Activated naive CD4-positive, alpha-beta T cell treated with anti-CD3 and anti-CD28 coated beads, Interleukin-2, amount 10 ng/mL, durations not matched to agents 7 days and 5 days (primary cell): ENCODE measurements at places on chromosomes 3 and 15.
A peak's percentile ranks its signal among the peaks of the same experiment; 100 is the strongest.

DNA sequence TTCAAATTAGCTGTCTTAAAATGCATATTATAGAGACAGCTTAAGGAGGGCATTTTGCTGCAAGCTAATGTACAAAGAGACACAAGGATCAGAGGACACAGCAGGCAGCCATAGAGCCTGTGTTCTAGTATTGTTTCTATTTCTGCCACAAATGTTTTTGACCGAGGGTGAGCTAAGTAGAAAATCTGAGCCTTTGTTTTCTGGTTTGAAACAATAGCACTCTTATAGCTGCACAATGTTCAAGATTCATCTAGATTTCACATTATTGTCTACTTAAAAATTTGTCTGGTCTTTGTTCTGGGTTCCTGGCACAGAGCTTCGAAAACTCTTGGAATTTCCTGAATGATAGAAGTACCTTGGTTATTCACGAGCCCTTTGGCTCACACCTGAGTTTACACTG is 40.0 kb upstream of the TUSC7 start:
- no peak for DNase-seq

- DNase-seq: no peak
These were observed 689.4 kb upstream of the NAALADL2 start for GRCh38 chr3:174169736-174170135.

GRCh38 chr15:26129852-26130251 is 266.7 kb upstream of the ATP10A start:
- DNase-seq: no peak

DNA sequence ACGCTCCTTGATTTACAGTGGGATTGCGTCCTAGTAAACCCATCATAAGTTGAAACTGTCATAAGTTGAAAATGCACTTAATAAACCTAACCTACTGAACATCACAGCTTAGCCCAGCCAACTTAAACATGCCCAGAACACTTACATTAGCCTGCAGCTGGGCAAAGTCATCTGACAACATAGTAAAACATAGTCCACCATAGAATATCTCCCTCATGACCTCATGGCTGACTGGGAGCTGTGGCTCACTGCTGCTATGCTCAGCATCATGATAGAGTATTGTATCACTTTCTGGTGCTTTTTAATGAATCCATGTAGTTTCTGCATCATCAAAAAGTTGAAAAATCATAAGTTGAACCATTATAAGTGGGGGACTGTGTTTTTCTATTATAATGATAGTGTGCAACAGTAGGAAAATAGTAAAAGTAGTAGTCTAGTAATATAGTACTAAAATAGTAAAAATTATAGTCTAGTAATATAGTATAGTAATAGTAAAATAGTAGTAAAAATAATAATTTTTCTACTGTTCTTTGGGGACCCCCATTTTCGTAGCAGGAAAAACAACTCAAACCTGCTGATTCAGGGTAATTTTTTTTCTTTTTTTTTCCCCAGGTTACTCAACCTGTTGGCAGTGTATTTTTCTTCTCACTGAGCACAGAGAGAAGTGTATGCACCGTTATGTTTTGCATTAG is 233.5 kb downstream of the MYRIP start:
- no peak for DNase-seq

GRCh38 chr15:90031231-90031791 is 30.2 kb downstream of the ZNF710 start:
- DNase-seq: peak; percentile 36

- no peak for DNase-seq
These were observed 52.6 kb downstream of the CNTN3 start for GRCh38 chr3:74561881-74562280.

GRCh38 chr3:73508330-73508954 is 116.3 kb downstream of the PDZRN3 start:
- DNase-seq: peak; percentile 24

DNA sequence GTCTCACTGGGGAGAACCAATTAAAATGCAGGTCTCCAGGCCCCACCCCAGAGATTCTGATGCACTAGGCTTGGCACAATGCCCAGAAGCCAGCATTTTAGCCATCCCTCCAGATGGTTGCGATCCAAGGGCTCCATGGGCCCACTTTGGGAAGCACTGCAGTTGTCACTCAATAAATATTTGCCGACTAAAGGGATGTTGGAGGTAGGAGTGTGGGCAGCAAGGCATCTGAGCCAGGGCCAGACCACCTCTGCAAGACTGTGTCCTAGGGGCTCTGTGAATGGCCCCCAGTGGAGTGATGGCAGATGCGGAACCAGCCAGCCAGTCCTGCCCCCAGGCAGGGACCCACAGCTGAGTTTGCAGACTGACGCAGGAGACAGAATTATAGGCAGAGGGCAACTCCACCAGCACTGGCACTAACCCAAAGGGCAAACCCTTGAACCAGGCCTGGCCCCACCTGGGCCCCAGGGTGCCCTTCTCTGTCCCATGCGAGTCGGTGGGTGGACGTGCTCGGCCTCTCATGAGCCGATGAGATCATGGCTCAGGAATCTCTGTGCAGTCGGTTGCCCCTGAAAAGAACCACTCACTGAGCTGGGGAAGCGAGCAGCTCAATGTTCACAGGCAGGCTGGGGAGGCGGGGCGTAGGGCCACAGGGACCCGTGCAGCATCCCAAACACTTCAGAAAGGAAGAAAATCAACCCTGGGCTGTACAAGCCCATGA is 49.7 kb downstream of the SEMA5B start:
- no peak for DNase-seq

- DNase-seq: no peak
These were observed 3.0 kb downstream of the MEIS2 start for GRCh38 chr15:37097144-37097919.

DNA sequence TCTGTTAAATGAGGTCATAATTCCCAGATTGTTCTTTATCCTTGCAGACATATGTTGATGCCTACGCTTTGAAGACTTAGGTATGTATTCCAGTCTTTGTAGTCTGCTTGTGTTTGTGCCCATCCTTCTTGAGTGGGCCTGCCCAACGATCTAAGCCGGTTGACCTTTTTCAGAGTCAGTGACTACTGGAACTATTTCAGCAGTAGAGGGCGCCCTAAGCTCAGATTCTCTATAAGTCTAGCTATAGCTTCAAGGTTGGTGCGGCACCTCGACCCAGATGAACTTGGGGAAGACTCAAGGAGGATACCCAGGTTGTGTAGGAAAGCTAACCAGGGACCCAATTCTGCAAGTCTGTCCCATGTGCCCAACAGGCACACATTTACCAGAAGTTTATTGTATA is 228.8 kb upstream of the PPP2R3A start:
- no peak for DNase-seq

DNA sequence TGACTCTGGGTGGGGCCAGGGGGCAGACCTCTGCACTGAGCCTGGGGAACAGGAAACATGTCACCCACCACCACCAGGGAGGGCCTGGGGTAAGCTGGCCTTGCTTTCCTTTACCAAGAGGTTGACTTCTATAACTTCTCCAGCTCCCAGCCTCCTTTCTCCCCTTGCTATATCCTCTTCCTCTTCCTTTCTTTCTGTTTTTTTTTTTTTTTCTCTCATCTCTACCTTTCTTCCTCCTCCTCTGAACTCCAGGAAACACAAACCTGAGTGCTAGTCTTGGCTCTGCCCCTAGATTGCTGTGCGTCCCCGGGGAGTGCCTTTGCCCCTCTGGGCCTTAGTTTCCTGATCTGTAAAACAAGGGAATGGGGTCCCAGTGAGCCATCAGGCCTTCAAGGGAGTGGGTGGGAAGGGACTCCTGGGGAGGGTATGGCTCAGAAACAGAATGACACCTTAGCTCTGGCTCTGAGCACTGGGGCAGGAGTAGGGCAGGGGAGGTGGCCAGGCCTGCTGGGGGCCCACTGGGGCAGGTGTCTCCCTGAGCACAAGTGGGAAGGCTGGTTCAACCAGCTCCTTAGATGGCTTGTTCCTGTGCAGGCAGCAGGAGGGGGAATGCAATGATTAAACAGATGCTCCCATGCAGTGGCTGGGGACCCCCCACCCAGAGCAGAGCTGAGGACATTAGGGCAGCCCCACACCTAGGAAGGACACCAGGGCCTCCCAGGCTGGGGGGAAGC is 4.3 kb downstream of the SNX33 start:
- DNase-seq: no peak

- peak; percentile 79 for DNase-seq
These were observed 7.4 kb upstream of the PSMD6 start for GRCh38 chr3:64030741-64031140.

- no peak for DNase-seq
These were observed 3.1 kb downstream of the PARP3 start for GRCh38 chr3:51945031-51945840.

GRCh38 chr3:160686955-160687535 is 10.1 kb downstream of the ARL14 start:
- DNase-seq: no peak

- DNase-seq: no peak
These were observed 157.9 kb upstream of the TSPAN3 start for GRCh38 chr15:77228828-77229227.

DNA sequence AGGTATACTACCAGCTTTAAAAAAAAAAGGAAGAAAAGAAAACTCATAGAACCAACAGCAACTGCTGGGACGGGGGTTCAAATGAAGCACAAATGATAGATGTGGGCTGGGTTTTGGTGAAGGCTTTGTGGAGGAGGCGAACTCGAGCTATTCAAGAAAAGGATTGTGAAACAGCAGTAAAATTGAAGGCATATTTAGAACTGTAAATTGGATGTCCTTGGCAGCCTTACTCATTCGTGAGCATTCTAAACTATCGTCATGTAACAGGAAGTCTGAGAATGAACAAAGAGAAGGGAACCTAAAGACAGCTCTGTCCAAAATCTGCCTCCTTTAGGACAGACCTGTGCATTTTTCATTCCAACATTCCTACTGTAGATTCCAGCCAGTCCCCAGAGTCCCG is 97.8 kb downstream of the LARS2 start:
- no peak for DNase-seq

DNA sequence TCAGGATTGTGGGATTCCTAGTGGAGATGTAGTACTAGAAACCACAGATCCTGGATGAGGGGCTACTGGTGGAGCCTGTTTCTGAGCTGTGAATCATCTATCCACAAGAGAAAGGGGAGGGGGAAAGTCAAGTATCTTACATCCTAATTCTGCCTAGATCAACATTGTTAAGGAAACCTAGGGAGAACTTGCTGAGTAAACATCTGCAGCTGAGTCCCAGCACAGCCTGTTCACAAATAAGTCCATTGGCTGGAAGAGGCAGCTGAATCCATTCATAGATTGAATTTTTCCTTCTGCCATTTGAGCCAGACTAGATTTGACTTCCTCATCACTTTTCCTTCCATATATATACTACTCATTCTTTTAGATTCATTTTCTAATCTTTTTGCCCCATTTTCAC is 460.5 kb downstream of the TUSC7 start:
- DNase-seq: no peak

DNA sequence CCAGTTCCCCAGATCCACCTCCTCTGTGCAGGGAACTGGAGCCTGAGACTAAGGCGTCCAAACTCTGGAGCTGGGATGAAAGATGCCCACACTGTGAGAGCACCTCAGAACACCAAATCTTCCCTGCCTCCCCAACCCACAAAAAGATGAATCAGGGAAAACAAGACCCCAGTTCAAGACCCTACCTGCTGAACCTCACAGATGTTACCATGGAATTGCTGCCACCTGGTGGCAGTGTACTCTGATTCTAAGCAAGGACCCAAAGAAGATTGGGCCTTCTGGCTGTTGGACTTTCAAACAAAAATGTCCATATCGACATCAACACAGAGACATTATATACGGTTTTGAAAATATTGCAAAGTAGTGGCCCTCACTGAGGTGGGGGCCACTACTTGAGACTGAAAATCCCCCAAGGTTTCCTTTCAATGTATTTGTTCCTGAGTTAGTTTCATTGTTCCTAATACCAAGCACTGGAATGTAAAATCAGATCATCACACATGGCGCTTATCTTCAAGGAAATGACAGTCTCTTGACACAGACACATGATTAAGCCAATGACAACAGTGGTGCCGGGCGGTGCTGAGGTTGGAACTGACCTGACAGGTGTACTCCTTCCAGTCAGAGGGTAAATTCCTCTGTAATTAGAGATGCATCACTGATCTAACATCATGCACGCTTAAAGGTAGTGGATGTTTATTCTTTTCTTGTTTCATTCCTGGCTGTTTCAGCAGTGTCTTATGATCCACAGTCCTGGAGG is 67.6 kb downstream of the SLC6A11 start:
- no peak for DNase-seq

DNA sequence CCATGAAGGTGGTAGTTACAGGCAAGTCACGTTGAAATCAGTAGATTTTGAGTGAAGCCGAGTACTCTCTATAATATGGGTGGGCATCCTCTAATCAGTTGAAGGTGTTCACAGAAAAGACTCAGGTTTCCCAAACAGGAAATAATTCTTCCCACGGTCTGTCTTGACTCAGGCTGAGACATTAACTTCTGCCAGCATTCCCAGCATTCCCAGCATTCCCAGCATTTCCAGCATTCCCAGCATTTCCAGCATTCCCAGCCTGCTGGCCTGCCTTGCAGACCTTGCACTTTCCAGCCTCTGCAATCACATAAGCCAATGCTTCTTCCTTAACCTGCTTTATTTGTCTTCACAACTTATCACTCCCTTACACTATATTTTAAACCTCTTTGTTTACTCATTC is 542.3 kb upstream of the ROBO2 start:
- DNase-seq: no peak

- no peak for DNase-seq
These were observed 34.4 kb upstream of the PRICKLE2 start for GRCh38 chr3:64259636-64260035.

- DNase-seq: no peak
These were observed 47.1 kb downstream of the OIP5 start for GRCh38 chr15:41285285-41285684.

GRCh38 chr3:105905328-105905727 is 36.5 kb upstream of the CBLB start:
- no peak for DNase-seq

DNA sequence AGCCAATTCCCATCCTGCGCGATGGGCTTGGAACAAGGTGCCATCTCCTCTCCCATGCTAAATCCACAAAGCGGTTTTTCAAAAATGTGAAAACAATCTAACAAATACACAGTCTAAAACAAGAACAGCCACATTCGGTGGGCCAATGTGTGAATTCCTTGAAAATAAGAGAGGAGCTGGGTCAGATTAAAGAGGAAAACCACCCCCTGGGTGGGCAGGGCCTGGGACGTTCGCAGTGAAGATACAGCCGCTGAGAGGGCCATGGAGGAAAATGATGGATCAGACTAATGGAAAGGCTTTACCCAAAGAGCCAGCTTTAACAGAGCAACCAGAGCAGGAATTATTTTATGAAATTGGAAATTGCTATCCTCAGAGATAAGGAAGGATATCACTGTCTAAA is 27.4 kb downstream of the PRR20G start:
- no peak for DNase-seq
